ENCODE measurements at places on chromosomes 3 and 15.

- peak; percentile 84 for DNase-seq
- H3K4me3 ChIP-seq = no peak overlapping the region
- no peaks in the 10 kb centered on the region for H3K27me3 ChIP-seq
- no peaks in the 10 kb centered on the region for H3K36me3 ChIP-seq
Observed at GRCh38 chr3:152403632-152404066, 134.9 kb downstream of the MBNL1 start.

GRCh38 chr3:94615275-94616065, 552.6 kb downstream of the NSUN3 start:
- no peaks in the 10 kb centered on the region for H3K36me3 ChIP-seq
- H3K27me3 ChIP-seq = no peaks in the 10 kb centered on the region
- no peak overlapping the region for H3K27ac ChIP-seq
- no peak overlapping the region for H3K4me3 ChIP-seq
- H3K4me1 ChIP-seq = peaks cover 13% of the 10 kb centered on the region

GRCh38 chr3:3154879-3155610, 24.4 kb downstream of the CRBN start:
- H3K27me3 ChIP-seq = no peaks in the 10 kb centered on the region
- no peaks in the 10 kb centered on the region for H3K4me1 ChIP-seq
- peaks cover 99% of the 10 kb centered on the region for H3K36me3 ChIP-seq
- no peak overlapping the region for H3K27ac ChIP-seq
- no peak overlapping the region for H3K4me3 ChIP-seq

DNA sequence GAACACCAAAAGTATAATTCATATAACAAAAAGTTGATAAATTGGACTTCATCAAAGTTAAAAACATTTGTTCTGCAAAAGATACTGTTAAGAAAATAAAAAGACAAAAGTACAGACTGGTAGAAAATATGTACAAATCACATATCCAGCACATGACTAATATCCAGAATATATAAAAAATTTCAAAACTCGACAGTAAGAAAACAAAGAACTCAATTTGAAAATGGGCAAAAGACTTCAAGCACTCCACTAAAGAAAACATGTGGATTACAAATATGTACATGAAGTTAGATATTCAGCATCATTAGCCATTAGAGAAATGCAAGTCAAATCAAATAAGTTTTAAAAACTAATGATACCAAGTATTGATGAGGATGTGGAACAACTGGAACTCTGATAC, 6.7 kb downstream of the GK5 start:
- DNase-seq = no peak
- H3K4me3 ChIP-seq = no peak overlapping the region
- H3K27ac ChIP-seq = peak overlapping the region; percentile 97
- H3K36me3 ChIP-seq = no peaks in the 10 kb centered on the region
- peaks cover 80% of the 10 kb centered on the region for H3K4me1 ChIP-seq

GRCh38 chr3:158774965-158775364, 26.9 kb upstream of the MFSD1 start:
- peak overlapping the region; percentile 20 for H3K27ac ChIP-seq
- H3K4me1 ChIP-seq = peaks cover 72% of the 10 kb centered on the region

GRCh38 chr3:15492847-15493360, 28.6 kb downstream of the COLQ start:
- H3K4me3 ChIP-seq = no peak overlapping the region
- no peak for DNase-seq
- peaks cover 13% of the 10 kb centered on the region for H3K4me1 ChIP-seq
- no peak overlapping the region for H3K27ac ChIP-seq
- no peaks in the 10 kb centered on the region for H3K27me3 ChIP-seq

DNA sequence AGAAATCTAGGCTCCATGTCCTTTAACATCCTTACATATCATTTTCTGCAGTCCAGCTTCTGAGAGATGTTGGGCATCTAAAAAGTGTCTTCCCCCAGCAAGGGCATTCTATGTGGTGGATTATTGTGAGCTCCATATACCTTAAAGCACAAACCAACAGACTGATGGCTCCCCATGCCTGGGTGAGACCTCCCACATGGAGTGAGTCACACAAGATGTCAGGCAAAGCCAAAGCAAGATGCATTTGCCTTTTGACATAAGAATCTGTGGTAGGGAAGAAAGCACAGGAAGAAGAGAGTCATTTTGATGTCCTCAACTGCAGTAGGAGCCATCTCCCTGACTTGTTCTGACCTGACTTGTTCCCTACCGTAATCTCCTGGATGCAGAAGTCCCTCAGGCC, 238.7 kb upstream of the EIF1B start:
- no peaks in the 10 kb centered on the region for H3K36me3 ChIP-seq
- DNase-seq = no peak
- no peak overlapping the region for H3K4me3 ChIP-seq
- H3K27me3 ChIP-seq = no peaks in the 10 kb centered on the region
- H3K4me1 ChIP-seq = no peaks in the 10 kb centered on the region

DNA sequence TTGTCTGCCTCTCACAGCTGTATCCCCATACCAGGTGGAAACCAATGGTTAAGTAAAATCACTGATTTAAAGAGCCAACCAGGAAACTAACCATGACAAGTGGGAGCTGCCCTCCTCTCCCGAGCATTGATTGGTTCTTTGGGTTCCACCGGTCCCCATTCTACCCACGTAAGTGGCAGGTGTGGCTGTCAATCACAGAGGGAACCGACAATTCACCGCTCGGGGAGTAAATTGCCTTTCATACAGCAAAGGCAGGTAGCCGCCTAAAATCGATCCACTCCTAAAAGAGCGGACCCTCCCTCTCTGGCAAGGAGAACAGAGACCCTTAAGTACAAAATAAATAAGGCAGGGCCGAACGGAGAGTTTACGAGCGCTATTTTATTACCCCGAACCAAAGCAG, 1.2 kb downstream of the ERC2 start:
- peaks cover 34% of the 10 kb centered on the region for H3K27me3 ChIP-seq
- no peak overlapping the region for H3K27ac ChIP-seq
- no peaks in the 10 kb centered on the region for H3K36me3 ChIP-seq
- DNase-seq = no peak
- H3K4me1 ChIP-seq = peaks cover 18% of the 10 kb centered on the region

DNA sequence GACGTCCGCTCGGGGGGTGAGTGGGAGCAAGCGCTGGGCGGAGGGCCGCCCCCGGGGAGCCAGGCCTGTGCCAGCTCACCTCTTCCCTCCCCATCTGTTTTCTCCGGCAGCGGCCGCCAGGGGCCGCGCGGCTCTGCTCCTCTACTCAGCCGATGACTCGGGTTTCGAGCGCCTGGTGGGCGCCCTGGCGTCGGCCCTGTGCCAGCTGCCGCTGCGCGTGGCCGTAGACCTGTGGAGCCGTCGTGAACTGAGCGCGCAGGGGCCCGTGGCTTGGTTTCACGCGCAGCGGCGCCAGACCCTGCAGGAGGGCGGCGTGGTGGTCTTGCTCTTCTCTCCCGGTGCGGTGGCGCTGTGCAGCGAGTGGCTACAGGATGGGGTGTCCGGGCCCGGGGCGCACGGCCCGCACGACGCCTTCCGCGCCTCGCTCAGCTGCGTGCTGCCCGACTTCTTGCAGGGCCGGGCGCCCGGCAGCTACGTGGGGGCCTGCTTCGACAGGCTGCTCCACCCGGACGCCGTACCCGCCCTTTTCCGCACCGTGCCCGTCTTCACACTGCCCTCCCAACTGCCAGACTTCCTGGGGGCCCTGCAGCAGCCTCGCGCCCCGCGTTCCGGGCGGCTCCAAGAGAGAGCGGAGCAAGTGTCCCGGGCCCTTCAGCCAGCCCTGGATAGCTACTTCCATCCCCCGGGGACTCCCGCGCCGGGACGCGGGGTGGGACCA, 632 bp upstream of the CRELD1 start:
- peak overlapping the region; percentile 64 for H3K4me3 ChIP-seq
- peaks cover 47% of the 10 kb centered on the region for H3K36me3 ChIP-seq
- H3K4me1 ChIP-seq = no peaks in the 10 kb centered on the region
- no peaks in the 10 kb centered on the region for H3K27me3 ChIP-seq
- peak overlapping the region; percentile 98 for H3K27ac ChIP-seq

GRCh38 chr3:62632510-62633294, 242.5 kb downstream of the CADPS start:
- H3K27me3 ChIP-seq = no peaks in the 10 kb centered on the region
- H3K4me3 ChIP-seq = no peak overlapping the region
- no peaks in the 10 kb centered on the region for H3K4me1 ChIP-seq
- no peak for DNase-seq
- H3K27ac ChIP-seq = no peak overlapping the region
- H3K36me3 ChIP-seq = no peaks in the 10 kb centered on the region

DNA sequence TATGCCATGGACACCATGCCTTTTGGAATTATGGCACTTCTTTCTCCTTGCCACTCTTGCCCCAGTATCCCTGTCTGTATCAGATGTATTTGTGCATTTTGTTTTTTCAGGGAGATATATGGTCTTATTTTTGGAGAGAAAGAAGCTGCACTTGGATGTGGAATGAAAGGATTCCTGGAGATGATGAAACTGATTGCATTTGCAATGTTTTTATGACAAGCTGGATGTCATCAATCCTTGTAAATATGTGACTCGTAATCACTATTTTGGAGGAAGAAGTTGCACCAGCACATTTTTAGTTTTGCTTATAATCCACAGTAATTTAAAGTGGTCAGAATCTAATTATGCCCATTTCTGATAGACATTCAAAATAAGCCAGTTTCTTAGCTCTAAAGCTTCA, 165.0 kb downstream of the NR1D2 start:
- DNase-seq = no peak
- H3K4me3 ChIP-seq = no peak overlapping the region
- no peak overlapping the region for H3K27ac ChIP-seq

- H3K27ac ChIP-seq = no peak overlapping the region
Observed at GRCh38 chr3:48233542-48233941, 7.4 kb upstream of the ZNF589 start.

DNA sequence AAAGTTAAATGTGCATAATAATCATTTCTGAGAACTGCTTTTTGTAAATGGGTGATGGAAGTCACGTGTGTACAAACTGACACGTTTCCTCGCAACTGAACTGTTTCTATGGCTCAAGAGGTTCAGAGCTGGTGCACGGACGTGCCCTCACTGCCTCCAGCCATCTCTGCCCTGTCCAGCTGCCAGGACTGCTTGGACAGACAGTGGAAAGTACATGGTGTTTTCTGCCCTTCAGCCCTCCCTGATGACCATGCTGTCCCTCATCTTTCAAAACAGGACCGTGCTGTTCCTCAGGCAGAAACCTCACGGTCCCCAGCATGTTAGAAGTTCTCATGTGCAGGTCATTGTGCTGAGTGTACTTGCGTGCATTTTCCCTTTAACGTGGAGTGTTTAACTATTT, 38.7 kb downstream of the GJD2 start:
- H3K4me1 ChIP-seq = no peaks in the 10 kb centered on the region
- DNase-seq = no peak

GRCh38 chr3:123993818-123994217, 1.9 kb upstream of the ROPN1 start:
- no peak overlapping the region for H3K4me3 ChIP-seq
- H3K36me3 ChIP-seq = no peaks in the 10 kb centered on the region
- DNase-seq = no peak
- no peaks in the 10 kb centered on the region for H3K27me3 ChIP-seq
- no peaks in the 10 kb centered on the region for H3K4me1 ChIP-seq
- no peak overlapping the region for H3K27ac ChIP-seq

DNA sequence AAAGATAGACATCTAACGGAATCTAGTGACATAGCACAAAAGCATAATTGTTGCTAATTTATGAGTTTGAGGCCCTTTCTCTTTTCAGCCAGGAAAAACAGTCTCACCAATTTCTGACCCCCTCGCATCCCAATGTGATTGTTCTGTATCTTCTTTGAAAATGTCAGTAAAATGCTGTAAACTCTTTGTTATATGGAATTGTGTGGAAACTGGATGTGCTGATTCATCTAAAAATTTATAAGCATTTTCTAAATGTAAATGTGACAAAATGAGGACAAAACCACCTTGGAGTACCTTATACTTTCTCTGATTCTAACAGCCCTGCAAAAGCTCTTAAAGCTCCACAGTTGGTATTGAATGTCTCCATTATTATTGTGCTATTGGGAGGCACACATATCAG, 70.9 kb upstream of the MME start:
- H3K4me3 ChIP-seq = no peak overlapping the region
- no peaks in the 10 kb centered on the region for H3K4me1 ChIP-seq
- H3K27ac ChIP-seq = no peak overlapping the region
- no peak for DNase-seq
- H3K27me3 ChIP-seq = no peaks in the 10 kb centered on the region

- H3K27me3 ChIP-seq = no peaks in the 10 kb centered on the region
- H3K4me1 ChIP-seq = no peaks in the 10 kb centered on the region
- no peak for DNase-seq
- no peak overlapping the region for H3K27ac ChIP-seq
- H3K36me3 ChIP-seq = no peaks in the 10 kb centered on the region
Observed at GRCh38 chr15:69751566-69751965, 298.9 kb downstream of the RPLP1 start.

- no peaks in the 10 kb centered on the region for H3K4me1 ChIP-seq
- peak overlapping the region; percentile 99 for H3K4me3 ChIP-seq
- H3K27ac ChIP-seq = peak overlapping the region; percentile 95
- H3K27me3 ChIP-seq = no peaks in the 10 kb centered on the region
- peak; percentile 68 for DNase-seq
Observed at GRCh38 chr3:182979674-182980191, 605 bp downstream of the DCUN1D1 start.

- no peaks in the 10 kb centered on the region for H3K36me3 ChIP-seq
- peak; percentile 58 for DNase-seq
- H3K4me1 ChIP-seq = peaks cover 55% of the 10 kb centered on the region
- H3K27me3 ChIP-seq = no peaks in the 10 kb centered on the region
- no peak overlapping the region for H3K27ac ChIP-seq
- H3K4me3 ChIP-seq = no peak overlapping the region
Observed at GRCh38 chr15:66737243-66738010, 35.4 kb downstream of the SMAD6 start.

DNA sequence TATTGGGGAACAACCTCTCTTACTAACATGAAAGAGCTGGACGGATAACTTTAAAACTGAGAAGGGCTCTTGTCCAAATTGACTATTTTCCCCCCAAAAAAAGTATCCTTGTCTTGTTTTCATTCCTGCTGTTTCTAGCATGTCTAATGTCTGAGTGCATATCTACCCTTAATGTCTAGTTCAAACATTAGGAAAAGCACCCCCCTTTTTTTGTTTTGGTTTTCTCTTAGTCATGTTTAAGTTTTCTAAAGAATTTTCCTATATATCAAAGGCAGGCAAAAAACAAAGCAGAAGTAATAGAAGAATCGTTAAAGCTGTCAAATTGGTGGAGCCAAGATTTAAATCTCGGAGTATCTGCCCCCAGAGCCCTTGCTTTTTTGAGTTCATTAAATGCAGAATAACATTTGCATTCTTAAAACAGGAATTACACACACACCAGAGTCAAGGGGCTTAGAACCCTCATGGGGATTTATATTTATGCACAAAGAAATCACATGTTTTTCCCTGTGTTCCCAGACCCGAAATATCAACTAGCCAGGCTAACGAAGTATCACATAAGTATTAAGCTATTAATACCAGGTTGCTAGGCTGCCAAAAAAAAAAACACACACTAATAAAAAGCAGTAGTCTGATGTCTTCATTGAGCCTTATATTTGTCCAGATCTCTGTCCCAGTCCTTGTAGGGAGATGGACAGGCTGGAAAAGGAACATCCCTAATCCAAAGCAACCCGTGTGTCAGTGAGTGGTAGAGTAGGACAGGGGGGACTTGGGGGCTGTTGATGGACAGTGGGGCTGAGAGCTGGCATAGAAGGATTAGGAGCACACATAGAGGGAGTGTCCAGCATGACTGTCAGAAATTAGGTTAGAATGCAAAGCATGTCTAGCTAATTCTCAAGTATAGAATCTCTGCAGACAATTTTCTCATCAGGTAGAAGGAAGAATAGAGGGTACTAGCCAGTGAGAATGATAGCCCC, 103.6 kb upstream of the BFSP2 start:
- no peaks in the 10 kb centered on the region for H3K27me3 ChIP-seq
- DNase-seq = no peak
- no peak overlapping the region for H3K4me3 ChIP-seq
- H3K4me1 ChIP-seq = no peaks in the 10 kb centered on the region

All from sigmoid colon (tissue), 7 donors.